ENCODE measurements at places on chromosomes 2 and 18.
A peak's percentile ranks its signal among the peaks of the same experiment; 100 is the strongest.

GRCh38 chr18:3450012-3450798 lies at the start of gene TGIF1:
Gene TGIF1 (plus strand): TSS chr18:3450172. CDS start chr18:3450490, 318 bp downstream.
- DNase-seq = peak; percentile 73

- no peak for DNase-seq
Measured at GRCh38 chr2:189074506-189074905, 100.3 kb downstream of the COL3A1 start.

DNA sequence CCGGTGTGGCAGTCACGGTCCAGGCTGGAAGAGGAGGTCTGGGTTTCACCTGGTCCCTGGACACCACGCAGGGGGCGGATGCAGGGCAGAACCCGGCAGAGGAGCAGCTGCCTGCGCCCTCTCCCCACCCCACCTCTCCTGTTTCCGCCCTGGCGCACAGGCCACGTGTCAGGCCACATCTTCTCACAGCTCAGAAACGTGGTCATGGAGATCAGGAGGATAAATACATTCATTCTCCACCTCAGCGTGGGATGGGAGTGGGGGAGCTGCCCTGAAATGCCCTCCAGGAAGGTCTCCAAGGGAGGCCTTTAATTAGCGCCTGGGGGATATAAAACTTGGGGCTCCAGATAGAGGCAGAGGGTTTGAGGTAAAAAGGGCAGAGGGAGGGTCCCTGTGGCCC lies 142.0 kb downstream of the KCTD1 start:
- DNase-seq = no peak

GRCh38 chr2:47535996-47536395 lies 133.0 kb downstream of the MSH2 start:
- DNase-seq = no peak

DNA sequence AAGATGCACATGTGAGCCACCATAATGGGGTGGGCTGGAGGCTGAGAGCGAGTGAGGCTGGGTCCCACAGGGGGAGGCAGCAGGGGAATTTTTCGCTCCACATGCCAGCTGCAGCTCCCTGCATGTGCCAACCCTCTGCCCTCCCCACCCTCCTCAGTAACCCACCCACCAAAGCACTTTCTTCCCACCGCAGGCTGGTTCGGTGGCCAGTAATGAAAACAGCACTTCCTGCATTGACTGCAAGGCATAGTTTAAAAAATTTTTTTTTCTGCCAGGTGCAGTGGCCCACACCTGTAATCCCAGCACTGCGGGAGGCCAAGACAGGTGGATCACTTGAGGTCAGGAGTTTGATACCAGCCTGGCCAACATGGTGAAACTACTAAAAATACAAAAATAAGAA lies 147.5 kb upstream of the TTC39C start:
- no peak for DNase-seq

- DNase-seq = no peak
Measured at GRCh38 chr2:165633431-165633830, 160.6 kb downstream of the GALNT3 start.

DNA sequence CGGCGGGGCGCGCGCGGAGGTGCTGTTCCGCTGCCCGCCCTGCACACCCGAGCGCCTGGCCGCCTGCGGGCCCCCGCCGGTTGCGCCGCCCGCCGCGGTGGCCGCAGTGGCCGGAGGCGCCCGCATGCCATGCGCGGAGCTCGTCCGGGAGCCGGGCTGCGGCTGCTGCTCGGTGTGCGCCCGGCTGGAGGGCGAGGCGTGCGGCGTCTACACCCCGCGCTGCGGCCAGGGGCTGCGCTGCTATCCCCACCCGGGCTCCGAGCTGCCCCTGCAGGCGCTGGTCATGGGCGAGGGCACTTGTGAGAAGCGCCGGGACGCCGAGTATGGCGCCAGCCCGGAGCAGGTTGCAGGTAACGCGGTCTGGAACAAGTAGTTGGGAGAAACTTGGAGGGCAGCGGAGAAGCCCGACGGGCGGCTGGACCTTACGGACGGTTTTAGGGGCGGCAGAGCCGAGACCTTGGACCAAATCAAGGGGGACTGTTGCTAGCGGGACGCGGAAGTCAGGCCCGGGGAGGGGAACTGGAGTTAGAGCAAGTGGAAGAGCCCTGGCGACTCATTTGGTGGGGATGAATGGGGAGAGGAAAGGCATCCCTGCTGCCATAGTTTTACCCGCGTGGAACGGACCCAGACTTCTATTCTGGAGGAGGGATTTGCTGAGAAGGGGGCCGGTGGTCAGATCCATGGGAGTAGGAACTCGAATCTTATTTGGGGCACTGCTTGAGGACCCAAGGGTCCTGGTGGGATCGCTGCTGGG lies 573 bp downstream of the IGFBP2 start:
- no peak for DNase-seq

- DNase-seq = no peak
Measured at GRCh38 chr2:152548996-152549395, 168.3 kb downstream of the PRPF40A start.

- DNase-seq = no peak
Measured at GRCh38 chr2:60285626-60286316, 267.7 kb downstream of the BCL11A start.

DNA sequence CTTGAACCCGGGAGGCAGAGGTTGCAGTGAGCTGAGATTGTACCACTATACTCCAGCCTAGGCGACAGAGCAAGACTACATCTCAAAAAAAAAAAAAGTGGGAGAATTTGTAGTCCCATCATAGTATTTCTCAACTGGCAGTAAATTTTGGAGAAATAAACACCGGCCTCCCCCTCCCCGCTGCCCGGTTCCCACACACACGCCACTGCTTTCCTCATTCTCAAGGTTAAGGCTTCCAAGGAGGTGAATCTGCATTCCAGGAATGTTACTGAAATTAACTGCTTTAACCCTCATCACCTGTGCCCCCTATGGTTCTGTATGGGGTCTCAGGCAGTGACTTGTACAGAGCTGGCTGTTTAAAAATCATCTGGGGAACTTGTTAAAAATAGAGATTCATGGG lies 49.9 kb downstream of the MRPL35 start:
- DNase-seq = no peak

- DNase-seq = no peak
Measured at GRCh38 chr2:133072837-133073694, 403.1 kb upstream of the LYPD1 start.

GRCh38 chr2:68438455-68439303 lies 28.4 kb downstream of the FBXO48 start:
- no peak for DNase-seq

DNA sequence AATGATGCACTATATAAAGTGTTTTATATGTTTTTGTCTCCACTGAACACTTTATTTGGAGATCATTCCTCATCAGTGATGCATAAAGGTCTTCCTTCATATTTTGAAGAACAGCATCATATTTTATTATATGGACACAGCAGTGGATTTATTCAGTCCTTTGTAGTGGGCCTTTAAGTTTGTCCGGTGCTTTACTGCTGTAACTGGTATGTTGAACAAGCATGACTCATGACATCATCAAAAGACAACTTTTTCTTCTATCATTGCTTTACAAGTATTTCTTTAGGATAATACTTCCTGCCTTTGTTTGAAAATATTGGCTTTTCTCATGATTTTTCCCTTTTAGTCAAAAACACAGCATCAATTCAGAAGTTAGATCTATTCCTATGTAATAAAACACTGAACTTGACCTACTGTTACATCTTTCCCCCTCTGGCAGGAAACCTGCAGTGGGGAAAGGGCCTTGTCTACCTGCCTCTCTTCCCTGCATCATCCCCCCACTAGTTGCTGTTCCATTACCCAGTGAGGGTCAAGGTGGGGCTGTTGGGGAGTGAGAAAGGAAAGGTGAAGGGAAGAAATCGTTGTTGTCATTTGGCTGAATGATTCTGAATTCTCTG lies 241.2 kb downstream of the CYP26B1 start:
- no peak for DNase-seq

DNA sequence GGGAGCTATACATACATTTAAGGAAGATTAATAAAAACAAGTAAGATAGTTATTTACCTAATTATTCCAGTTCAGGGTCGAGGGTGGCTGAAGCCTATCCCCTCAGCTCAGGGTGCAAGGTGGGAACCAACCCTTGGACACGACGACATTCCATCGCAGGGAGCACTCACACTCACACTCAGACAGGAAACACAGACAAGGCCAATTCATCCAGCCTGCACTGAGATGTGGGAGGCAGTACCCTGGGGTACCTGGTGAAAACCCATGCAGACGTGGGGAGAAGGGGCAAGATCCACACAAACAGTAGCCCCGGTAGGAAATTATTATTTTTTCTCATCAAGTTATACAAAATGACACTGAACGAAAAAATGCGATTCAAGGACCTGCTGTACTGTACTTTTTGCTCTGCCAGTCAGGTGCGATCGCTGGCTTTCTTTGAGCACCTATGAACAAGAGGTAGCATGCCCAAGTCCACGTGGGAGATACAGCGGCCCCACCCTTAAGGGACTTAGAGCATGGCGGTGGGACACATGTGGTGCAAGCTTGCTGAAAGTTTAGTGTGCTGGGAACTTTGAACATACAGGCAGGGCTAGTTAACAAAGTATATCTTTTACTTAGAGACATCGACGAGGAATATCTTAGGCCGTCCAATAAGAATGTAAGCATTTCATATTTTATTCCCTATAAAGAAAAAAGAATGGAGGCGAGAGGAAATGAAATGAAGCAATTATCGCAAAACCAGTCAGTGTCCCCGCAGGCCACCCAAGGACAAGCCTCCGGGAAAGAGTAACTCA lies 624 bp downstream of the METTL8 start:
- DNase-seq = no peak

DNA sequence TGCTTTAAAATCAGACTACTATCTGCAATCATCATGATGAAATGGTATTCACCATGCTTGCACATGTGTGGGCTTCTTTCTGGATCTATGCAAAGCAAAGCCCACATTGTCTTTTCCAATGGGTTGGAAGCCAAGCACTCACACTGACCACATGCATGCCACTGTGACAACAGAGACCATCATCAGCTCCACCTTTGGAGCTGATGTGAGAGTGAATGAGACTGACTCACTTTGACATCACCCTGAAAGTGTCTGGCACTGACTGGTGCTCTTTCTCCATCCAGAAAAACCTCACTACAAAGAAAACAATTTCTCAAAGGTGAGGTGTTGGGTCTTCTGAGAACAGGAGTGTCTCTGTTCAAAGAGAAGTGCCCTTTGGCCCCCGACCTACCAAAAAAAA lies 4.7 kb downstream of the MYO5B start:
- DNase-seq = no peak

DNA sequence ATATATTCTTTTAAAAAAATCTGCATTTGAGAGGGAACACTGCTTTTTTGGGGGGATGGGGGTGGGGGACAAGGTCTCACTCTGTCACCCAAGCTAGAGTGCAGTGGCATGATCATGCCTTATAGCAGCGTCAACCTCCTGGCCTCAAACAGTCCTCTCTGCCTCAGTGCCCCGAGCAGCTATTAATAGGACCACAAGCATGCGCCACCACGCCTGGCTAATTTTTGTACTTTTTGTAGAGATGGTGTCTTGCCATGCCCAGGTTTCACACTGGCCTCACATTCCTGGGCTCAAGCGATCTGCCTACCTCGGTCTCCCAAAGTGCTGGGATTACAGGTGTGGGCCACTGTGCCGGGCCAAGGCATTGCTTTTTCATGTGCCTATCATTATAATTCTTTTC lies 154.2 kb downstream of the ATAD2B start:
- no peak for DNase-seq

GRCh38 chr2:159199236-159199635 lies 87.3 kb downstream of the WDSUB1 start:
- no peak for DNase-seq

GRCh38 chr18:31983020-31983419 lies 35.6 kb upstream of the RNF125 start:
- DNase-seq = no peak

- DNase-seq = no peak
Measured at GRCh38 chr2:109604597-109604996, 9.2 kb downstream of the SEPTIN10 start.

DNA sequence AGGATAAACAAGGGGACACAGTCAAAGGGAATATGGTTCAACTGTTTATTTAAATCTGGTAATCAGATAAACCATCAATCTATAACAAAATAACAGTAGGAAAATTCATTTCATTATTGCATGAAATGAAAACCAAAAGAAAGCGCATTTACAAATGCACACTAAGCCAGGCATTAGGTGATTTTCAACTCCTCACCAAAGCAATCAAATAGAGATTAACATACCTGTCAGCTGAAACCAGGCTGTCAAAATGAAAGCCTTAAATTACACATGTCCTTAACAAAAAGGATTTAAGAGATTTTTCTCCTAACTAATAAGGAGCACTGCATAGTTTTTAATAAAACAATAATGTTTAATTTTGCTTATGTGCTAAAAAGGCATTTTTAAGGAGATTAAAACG lies 23.0 kb downstream of the STK39 start:
- DNase-seq = no peak

GRCh38 chr2:191612496-191612895 lies 65.4 kb upstream of the NABP1 start:
- no peak for DNase-seq

DNA sequence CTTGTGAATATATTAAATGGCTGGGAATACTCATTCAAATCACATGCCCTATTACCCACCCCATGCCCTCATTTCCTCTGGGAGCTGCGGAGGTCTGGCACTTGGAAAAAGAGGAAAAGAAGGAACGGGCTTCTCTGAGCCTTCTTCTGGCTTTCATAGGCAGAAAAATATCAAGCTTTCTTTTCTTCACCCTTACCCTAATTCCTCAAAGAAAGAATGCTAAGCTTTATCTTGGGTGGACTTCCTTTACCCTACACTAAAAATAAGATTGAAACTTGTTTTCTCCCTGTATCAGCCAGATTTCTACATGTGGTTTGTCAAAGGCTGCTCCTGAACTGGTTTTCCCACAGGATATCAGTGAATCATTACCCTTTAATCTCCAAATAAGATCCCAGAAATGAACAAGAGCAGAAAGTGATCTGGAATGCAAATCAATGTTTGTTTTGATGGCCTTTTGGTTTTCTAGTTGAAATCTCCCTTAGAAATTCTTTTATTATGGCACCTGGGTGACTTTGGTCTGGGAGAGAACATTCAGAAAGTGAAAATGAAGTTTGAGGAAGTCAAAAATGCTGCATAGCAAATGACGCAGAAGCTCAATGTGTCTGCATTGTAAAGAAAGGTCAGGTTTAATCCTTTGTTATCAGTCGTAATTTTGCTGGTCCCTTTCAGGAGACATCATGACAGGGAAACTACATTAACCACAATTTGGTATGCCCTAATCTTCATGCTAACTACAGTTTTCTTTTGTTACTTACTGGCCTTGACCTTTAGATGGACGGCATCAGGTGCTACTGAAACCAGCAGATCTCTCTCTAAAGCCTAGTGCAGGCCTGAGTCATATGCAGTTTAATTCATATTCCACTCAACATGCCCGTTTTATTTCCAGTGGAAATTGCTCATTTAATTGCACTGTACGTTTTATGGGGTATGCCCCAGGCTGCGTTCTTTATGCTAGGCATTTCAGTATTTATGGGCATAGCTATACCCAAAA lies 46.6 kb upstream of the HNRNPA3 start:
- DNase-seq = no peak

DNA sequence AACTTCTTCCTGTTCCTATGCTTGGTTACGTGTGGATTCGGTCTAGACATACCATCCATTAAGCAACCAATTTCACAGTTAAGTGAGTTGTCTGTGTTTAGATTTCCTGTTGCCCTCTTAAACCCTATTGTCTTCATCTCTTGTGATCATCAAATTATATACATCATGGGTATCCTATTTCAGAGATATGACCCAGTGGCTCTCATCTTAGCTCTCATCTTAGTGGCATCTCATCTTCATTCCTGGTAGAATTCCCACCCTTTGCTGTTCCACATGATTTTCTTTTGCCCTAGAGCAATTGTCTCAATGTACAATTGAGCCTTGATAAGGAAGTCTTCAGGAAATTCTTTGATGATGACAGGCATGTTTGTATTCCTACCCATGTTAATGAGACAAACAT lies 29.4 kb upstream of the FN1 start:
- DNase-seq = no peak
